NCI-H146 (cell line): ENCODE measurements at places on chromosomes 11 and 22.

DNA sequence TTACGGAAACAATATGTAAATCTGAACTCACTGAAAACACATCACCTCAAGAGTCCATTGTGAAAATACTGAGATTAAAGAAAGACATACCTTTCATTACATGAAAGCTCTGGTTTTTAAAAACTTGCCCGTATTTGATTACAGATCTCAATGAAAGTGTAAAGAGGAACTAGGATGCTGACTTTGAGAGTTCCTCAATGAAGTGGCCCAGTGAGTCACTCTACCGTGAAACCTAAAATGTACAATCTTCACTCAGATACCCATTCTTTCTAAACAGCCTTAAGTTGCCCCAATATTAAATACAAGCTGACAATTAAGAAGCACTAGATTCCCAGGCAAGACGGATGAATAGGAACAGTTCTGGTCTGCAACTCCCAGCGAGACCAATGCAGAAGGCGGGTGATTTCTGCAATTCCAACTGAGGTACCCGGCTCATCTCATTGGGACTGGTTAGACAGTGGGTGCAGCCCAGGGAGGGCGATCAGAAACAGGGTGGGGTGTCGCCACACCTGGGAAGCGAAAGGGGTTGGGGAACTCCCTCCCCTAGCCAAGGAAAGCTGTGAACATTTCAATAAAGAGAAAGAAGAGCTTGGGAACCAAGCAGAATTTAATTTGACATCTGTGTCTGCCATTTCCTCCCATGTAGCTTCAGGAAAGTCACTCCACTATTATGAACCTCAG, 33.8 kb upstream of the OR9G4 start:
- no peak for DNase-seq

- DNase-seq = peak; percentile 51
These were observed 42.4 kb upstream of the NAV2 start for GRCh38 chr11:19670030-19670791.

GRCh38 chr22:45577746-45578523, 75.3 kb downstream of the FBLN1 start:
- peak; percentile 72 for DNase-seq

- no peak for DNase-seq
These were observed 316.6 kb upstream of the NCAM1 start for GRCh38 chr11:112644410-112645131.

- no peak for DNase-seq
These were observed 226.4 kb downstream of the FAM181B start for GRCh38 chr11:82507288-82507687.

GRCh38 chr11:104995001-104995408, 26.6 kb upstream of the CASP4 start:
- DNase-seq = peak; percentile 97

- no peak for DNase-seq
These were observed 171.5 kb downstream of the MN1 start for GRCh38 chr22:27629908-27630673.

- DNase-seq = no peak
These were observed 35.0 kb downstream of the GRIK4 start for GRCh38 chr11:120546312-120547205.

DNA sequence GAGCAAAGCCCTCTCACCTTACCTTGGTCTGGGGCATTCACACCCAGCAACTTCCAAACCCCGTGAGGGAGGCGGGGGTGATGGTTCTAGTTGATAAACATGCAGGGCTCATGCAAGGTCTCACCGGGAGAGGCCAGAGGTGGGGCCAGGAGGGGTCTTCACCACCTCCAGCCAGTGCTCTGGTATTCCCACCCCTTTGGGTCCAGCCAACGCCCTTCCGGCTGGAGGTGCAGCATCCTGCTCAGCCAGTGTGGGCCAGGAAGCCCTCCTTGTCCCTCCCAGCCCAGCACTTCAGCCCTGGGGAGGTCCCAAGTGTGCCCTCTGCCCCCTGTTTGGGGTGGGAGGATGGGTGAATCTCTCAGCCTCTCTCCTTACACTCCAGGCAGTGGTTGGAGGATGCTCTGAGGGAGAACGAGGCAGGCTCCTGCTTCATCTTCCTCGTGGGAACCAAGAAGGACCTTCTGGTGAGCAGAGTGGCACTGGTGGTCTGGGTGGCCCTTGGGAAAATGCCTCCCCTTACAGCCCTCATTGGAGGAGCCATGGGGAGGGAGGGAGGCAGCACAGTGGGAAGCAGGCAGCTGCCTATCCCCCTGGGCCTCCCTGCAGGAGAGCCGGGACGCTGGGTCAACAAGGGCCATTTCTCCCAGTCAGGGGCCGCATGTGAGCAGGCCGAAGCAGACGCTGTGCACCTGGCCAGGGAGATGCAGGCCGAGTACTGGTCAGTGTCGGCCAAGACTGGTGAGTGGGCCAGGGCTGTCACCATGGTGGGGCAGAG, 13.4 kb downstream of the RAB36 start:
- peak; percentile 87 for DNase-seq

DNA sequence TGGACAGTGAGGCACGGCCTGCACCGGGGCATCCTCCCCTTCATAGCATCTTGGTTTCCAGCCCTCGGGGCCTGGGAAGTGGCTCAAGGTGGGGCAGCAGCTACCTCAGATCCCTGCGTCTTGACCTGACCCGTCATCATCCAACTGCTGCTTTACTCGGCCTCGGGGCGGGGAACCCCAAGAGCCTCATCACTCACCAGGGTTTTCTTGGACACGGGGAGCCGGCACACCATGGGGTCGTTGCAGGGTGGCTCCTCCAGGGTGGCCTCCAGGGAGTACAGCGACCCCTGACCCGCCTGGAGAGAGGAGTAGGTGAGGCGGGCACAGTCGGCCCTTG, 651 bp downstream of the CTSF start:
- DNase-seq = no peak

DNA sequence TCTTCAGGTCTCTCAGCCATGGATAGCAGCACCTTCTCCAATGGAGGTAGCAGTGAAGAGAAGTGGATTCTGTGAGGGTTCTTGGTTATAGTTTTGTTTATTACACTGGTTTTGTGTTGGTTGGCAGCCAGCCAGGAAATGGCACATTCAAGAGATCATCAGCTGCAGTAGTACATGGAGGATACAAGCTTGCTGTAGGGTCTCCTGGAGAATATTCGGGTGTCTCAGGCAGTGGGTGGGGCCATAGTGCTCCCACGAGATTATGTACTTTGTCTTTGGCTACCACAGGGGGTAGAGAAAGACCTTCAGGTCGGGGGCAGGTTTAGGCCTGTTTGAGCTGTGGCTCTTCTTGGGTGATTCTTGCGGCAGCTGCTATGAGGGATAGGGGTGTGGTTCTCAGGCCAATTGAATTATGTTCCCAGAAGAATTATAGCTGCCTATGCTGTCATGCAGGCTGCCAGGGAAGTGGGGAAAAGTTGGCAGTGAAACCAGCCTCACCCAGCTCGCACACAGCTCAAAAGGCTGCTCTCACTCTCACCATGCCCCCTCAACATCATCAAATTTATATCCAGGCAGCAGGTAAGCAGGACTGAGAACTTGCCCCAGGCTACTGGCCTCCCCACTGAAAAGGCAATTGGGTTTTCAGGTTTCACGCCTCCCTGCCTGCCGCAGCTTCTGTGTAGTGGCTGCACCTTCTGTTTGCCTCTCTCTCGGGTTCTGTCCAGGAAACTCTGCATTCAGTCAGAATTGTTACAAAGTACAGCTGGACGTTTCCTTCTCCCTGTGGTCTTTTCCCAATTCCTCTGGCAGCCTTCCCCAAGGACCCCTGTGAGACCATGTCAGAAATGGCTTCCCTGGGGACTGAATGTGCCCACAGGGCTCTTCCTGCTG, 435.5 kb downstream of the LUZP2 start:
- no peak for DNase-seq

- no peak for DNase-seq
These were observed 125.7 kb upstream of the DDI1 start for GRCh38 chr11:103910721-103911120.

GRCh38 chr11:45530111-45530510, 135.3 kb downstream of the CHST1 start:
- no peak for DNase-seq

DNA sequence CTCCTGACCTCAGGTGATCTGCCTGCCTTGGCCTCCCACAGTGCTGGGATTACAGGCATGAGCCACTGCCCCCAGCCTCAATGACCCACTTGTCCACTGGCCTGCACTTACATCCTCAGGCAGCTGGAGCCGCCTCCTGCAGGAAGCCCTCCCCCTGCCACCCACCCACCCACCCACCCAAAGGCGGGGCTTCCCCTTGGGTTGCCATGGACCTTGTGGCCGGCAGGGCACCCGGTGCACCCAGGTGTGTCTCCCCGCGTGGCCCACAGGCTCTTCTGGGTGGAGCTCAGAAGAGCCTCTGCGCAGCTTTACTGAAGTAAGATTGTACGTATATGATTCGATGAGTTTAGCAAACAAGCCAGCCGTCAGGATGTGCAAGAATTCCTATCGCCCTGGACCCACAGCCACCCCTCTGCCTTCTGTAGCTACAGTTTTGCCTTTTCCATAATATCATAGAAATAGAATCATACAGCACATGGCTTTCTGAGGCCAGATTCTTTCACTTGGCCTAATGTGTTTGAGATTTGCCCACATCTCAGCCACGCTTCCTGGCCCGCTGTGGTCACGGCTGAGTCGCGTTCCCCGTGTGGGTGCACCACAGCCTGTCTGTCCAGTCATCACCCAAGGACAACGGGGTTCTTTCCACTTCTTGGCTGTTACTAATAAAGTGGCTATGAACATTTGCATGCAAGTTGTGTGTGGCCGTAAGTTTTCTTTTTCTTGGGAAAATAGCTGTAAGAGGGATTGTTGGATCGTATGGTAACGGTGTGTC, 5.3 kb upstream of the BRSK2 start:
- DNase-seq = no peak

GRCh38 chr11:34075178-34075820, 23.8 kb downstream of the CAPRIN1 start:
- DNase-seq = no peak

DNA sequence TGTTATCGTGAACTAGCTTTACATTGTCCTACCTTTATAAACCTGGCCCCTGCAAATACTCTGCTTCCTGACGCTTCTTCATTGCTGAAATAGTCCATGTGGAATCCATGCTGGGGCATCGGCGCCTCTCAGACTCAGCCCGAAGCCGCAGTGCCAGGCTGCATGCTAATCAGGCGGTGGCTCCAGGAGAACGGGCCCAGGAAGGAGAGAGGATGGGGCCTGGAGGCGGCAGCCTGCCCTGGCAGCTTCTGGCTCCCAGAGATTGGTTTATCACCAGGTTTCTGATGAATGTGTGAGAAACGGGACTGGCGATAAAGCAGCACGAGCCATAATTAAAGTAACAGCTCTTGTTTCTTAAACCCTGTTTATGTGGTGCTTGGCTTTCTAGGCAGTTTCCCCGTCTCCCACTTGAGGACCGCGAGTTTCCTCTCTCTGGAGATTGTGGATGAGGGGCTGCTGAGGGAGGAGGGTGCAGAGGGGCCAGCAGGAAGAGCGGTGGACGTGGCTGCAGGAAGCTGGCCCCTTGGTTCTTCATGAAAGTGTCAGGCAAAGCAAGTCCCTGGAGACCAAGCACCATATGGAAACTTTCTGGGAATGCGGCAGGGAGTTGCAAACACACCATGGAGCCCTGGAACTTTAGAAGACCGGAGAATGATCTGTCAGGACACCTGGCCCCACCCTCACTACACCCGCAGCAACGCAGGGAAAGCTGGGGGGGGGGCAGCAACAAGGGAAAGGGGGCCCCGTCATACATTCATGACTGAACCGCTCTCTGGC, 93.4 kb downstream of the NTM start:
- DNase-seq = no peak

GRCh38 chr11:97356144-97356543, 966.3 kb downstream of the JRKL start:
- no peak for DNase-seq

DNA sequence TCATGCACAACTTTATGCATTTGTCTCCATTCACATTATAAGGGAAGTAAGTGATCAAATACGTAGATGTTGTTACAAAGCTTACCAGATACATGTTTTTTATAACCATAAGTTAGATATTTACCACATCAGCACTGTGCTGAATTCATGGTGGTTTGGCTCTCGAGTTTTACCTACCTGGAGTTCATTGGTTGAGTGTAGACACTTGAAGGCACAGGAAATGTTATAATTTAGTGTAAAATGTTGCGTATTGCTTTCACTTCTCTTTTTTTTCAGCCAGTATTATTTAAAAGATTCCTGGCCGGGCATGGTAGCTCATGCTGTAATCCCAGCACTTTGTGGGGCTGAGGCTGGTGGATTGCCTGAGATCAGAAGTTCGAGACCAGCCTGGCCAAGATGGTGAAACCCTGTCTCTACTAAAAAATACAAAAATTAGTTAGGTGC, 53.1 kb upstream of the GRK2 start:
- DNase-seq = no peak

GRCh38 chr22:26485013-26485412, 1.3 kb downstream of the SRRD start:
- DNase-seq = no peak
